ENCODE measurements at places on chromosomes 16 and 17.

GRCh38 chr17:3657874-3658783 is 10.2 kb downstream of the TAX1BP3 start:
- no peak for DNase-seq

GRCh38 chr17:12538003-12538402 is 127.7 kb upstream of the MYOCD start:
- DNase-seq, result no peak

- DNase-seq, result no peak
Observed at GRCh38 chr17:19800571-19800970, 52.5 kb upstream of the ALDH3A1 start.

- DNase-seq, result no peak
Observed at GRCh38 chr17:83078378-83079351, 744 bp upstream of the METRNL start.

DNA sequence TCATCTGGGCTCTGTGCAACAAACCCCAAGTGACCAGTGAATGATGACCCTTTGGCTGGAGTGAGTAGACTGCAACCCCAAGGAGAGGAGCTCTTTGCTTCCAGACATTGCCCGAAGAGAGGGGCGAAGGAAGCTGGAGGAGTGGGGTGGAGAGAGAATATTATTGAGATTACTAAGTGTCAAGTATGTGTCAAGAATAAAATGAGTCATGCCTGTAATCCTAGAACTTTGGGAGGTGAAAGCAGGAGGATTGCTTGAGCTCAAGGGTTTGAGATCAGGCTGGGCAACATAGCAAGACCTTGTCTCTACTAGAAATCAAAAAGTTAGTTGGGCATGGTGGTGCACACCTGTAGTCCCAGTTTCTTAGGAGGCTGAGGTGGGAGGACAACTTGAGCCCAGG is 142.0 kb upstream of the CCL2 start:
- DNase-seq, result peak; percentile 39

DNA sequence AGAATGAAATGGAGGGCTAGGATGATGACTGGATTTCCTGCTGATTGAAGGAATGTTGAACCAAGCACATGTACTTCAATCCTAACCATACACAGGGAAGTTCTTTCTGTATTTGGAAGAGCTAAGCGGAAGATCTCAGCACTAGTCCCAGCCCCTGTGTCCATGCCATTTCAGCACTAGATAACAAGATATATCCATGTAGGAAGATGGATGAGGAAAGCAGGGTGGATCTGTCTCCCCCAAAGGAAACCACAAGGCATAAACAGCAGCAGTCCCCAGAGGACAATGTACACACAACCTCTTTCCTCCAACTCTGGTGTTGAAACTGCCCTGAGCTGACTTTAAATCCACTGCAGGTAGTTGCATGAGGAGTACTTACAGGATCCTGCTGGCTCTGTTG is 75.1 kb downstream of the GRIN2A start:
- no peak for DNase-seq

GRCh38 chr17:74619077-74619673 is 4.4 kb downstream of the CD300E start:
- DNase-seq, result no peak

DNA sequence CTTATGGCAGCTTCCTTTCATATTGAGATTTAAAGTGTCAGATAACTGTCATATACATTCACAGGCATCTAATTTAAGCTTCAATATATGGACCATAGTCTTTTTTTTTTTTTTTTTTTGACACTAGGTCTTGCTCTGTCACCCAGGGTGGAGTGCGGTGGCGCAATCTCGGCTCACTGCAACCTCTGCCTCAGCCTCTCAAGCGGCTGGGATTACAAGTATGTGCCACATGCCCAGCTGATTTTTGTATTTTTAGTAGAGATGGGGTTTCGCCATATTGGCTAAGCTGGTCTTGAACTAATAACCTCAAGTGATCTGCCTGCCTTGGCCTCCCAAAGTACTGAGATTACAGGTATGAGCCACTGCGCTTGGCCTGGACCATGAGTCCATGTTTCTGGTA is 13.6 kb downstream of the CEP95 start:
- no peak for DNase-seq

Data from Daoy (cell line).